Small intestine (tissue), 16 donors: ENCODE measurements at places on chromosomes 6 and 20.
A peak's percentile ranks its signal among the peaks of the same experiment; 100 is the strongest.

DNA sequence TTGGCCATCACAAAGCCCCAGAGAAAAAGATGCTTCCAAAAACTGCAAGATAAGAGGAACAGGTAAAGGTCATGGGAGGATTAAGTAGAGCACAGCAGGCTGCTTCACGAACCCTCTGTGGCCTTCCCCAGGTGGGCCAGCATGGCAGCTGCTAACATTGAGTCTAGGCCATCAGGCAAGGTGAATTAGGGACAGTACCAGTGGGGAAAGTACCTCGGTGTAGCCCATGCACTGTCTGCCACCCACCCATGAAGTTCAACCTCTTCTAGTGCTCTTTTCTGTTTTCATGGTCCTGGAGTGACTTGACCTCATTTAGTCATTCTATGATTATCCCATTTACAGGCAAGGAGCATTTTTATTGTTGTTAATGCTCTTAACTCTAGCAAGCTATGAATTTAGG, 108.6 kb upstream of the DUSP22 start:
- no peak for DNase-seq
- H3K36me3 ChIP-seq, result no peaks in the 10 kb centered on the region
- no peaks in the 10 kb centered on the region for H3K4me1 ChIP-seq
- no peak overlapping the region for H3K4me3 ChIP-seq
- H3K27ac ChIP-seq, result no peak overlapping the region

GRCh38 chr20:44642203-44643153, 9.0 kb downstream of the ADA start:
- peaks cover 15% of the 10 kb centered on the region for H3K4me1 ChIP-seq
- H3K4me3 ChIP-seq, result no peak overlapping the region
- DNase-seq, result peak; percentile 86
- H3K27ac ChIP-seq, result peak overlapping the region; percentile 92

DNA sequence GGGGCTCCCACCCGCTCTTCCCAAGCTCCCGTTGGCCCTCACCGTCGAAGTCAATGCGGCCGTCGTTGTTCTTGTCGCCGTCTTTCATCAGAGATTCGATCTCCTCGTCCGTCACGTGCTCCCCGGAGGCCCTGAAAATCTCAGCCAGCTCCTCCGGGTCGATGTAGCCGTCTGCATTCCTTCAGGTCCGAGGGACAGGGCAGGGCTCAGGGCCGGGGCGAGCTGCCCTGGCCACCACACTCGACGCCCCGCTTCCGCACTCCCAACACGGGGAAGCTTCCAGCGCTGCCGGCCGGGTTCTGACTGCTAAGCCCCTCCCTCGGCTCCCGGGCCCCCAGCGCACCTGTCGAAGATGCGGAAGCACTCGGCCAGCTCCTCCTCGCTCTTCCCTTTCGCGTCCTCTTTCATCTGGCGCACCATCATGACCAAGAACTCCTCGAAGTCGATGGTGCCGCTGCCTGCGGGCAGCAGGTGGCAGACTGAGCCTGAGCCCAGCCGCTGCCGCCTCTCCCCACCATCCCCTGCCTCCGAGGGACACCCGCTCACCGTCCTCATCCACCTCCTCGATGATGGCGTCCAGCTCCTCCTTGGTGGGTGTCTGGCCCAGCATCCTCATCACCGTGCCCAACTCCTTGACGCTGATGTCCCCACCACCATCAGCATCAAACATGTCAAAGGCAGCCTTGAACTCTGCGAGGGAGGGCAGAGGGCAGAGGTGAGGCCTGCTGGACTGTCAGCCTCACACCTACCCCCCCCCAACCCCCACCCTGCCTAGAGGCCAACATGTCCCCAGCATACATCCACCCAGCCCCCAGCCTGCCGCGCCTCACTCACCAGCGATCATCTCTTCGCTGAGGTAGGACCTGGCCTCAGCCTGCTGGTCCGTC, 2.9 kb downstream of the TNNC2 start:
- H3K4me3 ChIP-seq, result no peak overlapping the region
- peaks cover 8% of the 10 kb centered on the region for H3K27me3 ChIP-seq

DNA sequence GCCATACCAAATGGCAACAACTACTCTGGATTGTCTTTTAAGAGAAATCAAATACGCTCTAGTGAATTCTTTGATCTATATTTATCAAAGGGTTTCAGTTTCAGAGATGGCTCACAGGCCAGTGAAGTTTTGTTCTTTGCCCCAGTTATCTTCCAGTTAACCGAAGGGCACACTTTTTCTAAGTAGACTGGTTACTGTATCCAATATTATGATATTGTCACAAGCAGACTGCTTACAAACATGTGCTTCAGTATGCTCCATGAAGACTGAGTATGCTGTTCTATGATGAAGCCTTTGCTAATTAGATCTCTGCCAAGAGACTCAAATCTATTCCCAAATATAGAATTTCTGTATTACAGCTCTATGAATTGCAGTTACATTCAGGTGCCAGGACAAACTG, 181.1 kb downstream of the REV3L start:
- H3K4me1 ChIP-seq, result no peaks in the 10 kb centered on the region
- no peak overlapping the region for H3K27ac ChIP-seq
- H3K36me3 ChIP-seq, result peaks cover 17% of the 10 kb centered on the region

GRCh38 chr6:102313699-102314098, 920.2 kb downstream of the GRIK2 start:
- H3K4me1 ChIP-seq, result no peaks in the 10 kb centered on the region
- H3K4me3 ChIP-seq, result no peak overlapping the region
- no peaks in the 10 kb centered on the region for H3K36me3 ChIP-seq
- no peak overlapping the region for H3K27ac ChIP-seq
- no peaks in the 10 kb centered on the region for H3K27me3 ChIP-seq

DNA sequence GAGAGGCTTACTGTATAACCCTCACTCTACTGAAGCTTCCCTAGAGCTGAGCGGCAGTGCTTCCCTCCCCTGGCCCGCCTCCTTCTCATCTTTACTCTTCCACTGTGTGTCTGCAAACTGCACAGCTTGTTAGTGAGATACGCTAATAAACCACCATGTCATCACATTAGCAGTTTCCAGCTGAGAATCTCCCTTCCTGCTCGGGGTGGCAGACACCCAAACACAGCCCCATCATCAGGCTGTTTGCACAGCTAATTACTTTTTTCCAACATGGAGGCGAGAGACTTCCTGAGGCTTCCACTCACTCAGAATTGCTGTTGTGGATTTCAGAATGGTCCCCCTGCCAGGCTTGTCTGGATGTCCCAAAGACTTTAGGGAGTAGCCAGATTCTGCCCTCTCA, 444.9 kb upstream of the SULF2 start:
- H3K4me1 ChIP-seq, result no peaks in the 10 kb centered on the region
- DNase-seq, result no peak
- H3K27me3 ChIP-seq, result peaks cover 7% of the 10 kb centered on the region
- no peaks in the 10 kb centered on the region for H3K36me3 ChIP-seq

DNA sequence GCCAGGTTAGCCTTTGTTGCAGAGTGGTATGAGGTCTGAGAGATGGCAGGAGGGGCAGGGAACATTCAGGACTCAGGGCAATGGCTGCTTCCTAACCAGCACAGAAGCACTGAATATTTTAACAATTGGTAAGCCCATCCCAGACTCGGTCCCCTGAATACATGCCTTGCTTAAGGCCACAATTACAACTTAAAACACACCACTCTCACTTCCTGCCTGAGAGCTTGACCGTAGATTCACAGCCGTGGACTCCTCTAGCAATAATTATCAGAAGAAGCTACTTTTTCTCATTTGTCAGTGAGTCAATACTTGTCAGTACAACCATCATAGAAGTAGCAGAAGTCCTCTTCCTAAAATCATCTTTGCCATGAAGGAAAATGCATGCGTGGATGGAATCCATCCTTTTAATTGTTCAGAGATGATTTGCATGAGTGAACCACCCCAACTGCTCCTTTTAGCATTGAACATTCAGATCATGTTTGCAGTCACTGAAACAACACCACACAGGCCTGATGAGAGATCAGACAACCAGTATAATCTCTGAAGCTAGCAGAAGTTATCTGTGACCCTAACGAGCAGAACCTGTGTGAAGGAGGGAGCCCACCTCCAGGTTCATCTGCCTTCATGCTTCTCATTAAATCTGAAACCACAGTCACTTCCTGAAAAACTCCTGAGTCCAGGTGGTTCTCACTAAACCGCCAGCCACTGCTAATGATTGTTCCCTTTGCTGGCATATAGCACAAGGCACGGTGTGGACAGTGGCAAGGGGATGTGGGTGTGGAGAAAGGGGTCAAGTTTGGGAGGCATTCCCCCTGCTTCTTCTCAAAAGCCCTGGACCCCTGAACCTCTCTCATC, 333.9 kb upstream of the CNR1 start:
- no peaks in the 10 kb centered on the region for H3K27me3 ChIP-seq
- no peaks in the 10 kb centered on the region for H3K36me3 ChIP-seq
- no peak overlapping the region for H3K4me3 ChIP-seq
- no peak for DNase-seq
- H3K27ac ChIP-seq, result no peak overlapping the region

DNA sequence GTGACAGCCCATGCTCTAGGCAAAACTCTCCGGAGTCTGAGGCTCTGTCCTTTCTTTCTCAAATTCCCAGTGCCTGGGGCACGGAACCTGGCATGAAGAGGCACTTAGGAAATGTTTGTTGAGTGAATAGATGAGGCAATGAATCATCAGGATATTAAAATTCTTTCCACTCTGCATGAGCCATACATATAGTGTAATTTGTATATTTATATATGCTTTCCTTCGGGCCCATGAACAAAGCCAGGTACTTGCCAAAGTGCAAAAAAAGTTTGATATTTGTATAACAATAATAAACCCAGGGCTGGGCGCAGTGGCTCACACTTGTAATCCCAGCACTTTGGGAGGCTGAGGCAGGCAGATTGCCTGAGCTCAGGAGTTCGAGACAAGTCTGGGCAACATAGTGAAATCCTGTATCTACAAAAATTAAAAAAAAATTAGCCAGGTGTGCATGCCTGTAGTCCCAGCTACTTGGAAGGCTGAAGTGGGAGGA, 212.3 kb upstream of the ZNF217 start:
- no peak overlapping the region for H3K27ac ChIP-seq
- H3K36me3 ChIP-seq, result no peaks in the 10 kb centered on the region
- peaks cover 9% of the 10 kb centered on the region for H3K4me1 ChIP-seq
- no peak for DNase-seq
- H3K4me3 ChIP-seq, result no peak overlapping the region

DNA sequence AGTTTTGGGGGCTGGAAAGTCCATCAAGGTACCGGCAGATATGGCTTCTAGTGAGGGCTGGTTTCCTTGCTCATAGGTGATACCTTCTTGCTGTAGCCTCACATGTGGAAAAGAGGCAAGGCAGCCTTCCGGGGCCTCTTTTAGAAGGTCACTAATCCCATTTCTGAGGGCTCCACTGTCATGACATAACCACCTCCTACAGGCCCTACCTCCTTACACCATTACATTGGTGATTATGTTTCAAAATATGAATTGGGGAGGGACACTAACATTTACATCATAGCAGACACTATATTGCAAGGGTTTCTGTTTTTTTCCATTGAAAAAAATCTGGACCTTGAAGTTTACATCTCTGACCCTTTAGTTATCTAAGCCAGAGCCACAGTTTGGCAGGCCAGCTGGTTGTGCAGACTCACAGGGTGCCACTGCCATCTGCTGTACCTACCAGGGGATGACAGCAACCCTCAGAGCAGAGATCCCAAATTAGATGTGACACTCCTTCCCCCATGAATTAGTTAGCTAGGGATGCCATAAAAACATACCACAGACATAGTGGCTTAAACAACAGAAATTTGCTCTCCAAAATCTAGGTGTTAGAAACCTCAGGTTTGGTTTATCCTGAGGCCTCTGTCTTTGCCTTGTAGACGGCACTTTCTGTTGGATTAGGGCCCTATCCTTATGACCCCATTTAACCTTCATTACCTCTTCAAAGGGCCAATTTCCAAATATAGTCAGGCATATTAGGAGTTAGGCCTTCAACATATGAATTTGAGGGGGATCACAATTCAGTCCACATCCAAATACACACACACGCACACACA, 166.4 kb upstream of the RNF217 start:
- no peaks in the 10 kb centered on the region for H3K27me3 ChIP-seq
- H3K27ac ChIP-seq, result no peak overlapping the region
- H3K4me1 ChIP-seq, result no peaks in the 10 kb centered on the region
- H3K36me3 ChIP-seq, result no peaks in the 10 kb centered on the region
- no peak for DNase-seq

- no peak overlapping the region for H3K27ac ChIP-seq
- no peak for DNase-seq
- no peaks in the 10 kb centered on the region for H3K27me3 ChIP-seq
Observed at GRCh38 chr6:156185113-156185512, 592.1 kb upstream of the ARID1B start.

DNA sequence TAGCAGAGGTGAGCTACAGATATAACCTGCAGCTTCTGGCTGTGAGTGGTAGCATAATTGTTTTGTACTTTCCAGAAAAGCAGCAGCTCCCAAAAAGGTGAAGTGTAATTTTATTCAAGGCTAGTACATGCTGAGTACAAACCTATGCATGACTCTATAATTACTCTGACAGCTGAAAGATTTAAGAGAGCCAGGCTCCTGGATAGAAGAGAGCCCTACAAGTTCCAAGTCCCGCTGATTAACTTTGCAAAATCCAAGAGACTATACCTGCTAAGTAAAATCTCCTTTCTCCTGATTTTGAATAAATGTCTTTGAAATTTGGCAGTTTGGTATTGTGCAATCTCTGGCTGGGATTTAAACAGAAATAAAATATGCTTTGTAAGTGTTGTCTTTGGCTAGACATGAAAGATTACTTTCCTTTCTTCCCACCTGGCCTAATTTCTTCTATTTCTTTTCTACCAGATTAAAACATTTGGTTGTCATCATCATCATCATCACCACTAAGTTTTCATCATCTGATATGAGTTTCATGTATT, 79.5 kb downstream of the CTNNBL1 start:
- H3K4me1 ChIP-seq, result no peaks in the 10 kb centered on the region
- H3K36me3 ChIP-seq, result peaks cover 14% of the 10 kb centered on the region
- H3K4me3 ChIP-seq, result no peak overlapping the region

GRCh38 chr6:50653253-50653652, 60.1 kb upstream of the TFAP2D start:
- H3K4me3 ChIP-seq, result no peak overlapping the region
- no peak for DNase-seq
- no peaks in the 10 kb centered on the region for H3K4me1 ChIP-seq
- H3K27me3 ChIP-seq, result no peaks in the 10 kb centered on the region
- no peak overlapping the region for H3K27ac ChIP-seq

DNA sequence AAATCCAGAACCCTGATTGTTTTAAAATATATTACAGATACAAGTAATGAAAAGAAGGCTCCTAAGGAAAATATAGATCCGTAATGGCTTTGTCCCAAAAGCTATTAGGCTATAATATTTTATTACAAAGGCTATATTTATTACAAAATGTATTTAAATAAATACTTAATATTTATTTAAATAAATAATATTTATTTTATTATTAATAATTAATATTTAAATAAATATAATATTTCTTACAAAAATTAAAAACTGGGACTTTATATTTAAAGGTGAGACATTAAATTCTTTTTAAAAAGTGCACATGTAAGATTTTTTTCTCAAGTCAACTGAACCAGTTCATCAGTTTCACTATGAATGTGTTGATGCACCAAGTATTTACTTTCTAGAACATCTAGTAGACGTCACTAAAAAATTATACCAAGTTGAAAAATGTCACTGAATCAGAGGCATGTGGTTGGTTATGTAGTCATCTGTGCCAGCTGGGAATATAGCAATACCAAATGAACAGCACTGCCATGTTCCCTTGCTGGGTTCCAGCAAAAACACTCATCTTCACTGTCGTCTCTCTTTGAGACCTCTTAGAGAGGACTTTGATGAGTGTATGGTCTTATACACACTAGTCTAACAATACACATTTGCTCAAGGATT, 278.9 kb downstream of the ESR1 start:
- DNase-seq, result no peak
- no peak overlapping the region for H3K4me3 ChIP-seq
- H3K27me3 ChIP-seq, result no peaks in the 10 kb centered on the region
- H3K27ac ChIP-seq, result no peak overlapping the region
- no peaks in the 10 kb centered on the region for H3K36me3 ChIP-seq
